ENCODE measurements at places on chromosomes 11 and 22.

- no peak for DNase-seq
Observed at GRCh38 chr11:7657306-7658025, 15.8 kb downstream of the CYB5R2 start.

- no peak for DNase-seq
Observed at GRCh38 chr11:107263844-107264563, 193.6 kb downstream of the CWF19L2 start.

GRCh38 chr22:46970411-46971098, 208.1 kb downstream of the TBC1D22A start:
- no peak for DNase-seq

DNA sequence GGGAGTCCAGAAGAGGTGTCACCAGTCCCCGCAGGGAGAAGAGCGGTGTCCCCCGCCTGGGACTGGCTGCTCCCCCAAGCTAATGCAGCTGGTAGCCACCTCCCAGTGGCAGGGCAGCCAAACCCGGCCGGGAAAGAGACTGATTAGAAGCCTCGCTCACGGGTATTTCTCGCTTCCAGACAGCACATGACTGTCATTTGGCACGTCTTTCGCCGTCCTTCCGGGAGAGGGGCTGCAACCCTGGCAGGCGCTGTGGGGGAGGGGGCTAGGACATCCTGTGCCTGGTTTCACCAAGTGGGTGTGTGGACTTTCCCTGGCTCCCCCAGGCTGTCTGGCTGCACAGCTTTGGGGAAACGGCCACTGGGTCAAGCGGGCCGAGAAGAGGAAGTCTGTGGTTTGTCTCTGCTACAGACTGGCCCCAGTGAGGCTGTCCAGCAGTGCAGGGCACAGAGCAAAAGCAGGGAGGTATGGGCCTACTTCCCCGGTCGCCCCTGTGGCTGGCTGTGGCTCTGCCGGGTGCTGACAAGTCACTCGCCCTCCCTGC, 3.8 kb downstream of the CD81 start:
- DNase-seq = no peak

GRCh38 chr11:66479394-66480116, 679 bp upstream of the DPP3 start:
- no peak for DNase-seq

DNA sequence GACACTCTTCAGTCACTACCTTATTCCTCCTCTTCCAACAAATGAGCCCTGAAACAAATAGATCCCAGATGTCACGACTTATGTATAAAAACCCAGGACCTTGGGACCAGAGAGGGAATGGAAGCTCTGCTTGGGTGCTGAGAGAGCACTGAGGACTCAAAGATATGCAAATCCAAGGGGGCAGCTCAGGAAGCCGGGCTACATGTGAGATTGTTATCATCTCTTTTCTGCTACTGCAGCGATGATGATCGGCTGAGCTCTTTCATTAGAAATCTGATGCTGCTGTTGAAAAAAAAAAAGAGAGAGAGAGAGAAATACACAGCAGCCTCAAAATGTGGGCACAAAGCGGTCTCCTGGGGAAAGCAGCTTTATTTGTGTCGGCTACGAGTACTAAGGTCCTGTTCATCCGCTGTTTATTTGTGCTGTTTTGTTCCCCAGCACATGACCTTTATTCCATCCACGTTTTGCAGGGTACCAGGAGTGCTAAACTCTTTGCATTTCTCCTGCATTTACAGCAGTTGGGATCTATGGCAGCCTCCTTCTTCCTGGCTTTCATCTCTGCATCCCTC, 120.2 kb downstream of the TRIM29 start:
- DNase-seq = no peak

- no peak for DNase-seq
Observed at GRCh38 chr11:66768818-66769217, 39.8 kb upstream of the SPTBN2 start.

- peak; percentile 60 for DNase-seq
Observed at GRCh38 chr11:76209973-76210930, 4.0 kb upstream of the WNT11 start.

- DNase-seq = no peak
Observed at GRCh38 chr11:4884361-4884760, 2.7 kb downstream of the OR51T1 start.

GRCh38 chr11:47378010-47378835, at the start of gene SPI1:
SPI1 (minus strand) TSS chr11:47378547; CDS start chr11:47378353, 194 bp downstream.
- DNase-seq = no peak

DNA sequence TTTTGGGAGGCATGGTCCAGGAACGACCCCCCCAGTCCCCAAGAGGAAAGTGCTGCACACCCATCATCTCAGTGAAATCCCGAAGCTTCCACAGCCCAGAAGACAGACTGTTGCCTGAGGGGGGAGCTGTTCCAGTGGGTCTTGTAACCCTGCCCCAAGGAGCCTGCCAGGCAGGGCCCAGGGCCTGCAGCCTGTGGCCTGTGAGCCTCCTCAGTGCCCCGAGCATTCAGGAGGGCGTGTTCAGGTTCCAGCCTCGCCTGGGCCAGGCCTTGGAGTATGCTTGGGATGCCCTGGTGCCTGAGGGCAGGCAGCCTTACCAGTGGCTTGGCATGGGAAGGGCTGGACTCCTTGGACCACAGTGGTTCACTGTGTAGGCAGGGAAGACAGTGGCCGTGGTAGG, 18.0 kb upstream of the CABP2 start:
- no peak for DNase-seq

GRCh38 chr11:47413908-47414684, 5.7 kb downstream of the SLC39A13 start:
- DNase-seq = no peak

DNA sequence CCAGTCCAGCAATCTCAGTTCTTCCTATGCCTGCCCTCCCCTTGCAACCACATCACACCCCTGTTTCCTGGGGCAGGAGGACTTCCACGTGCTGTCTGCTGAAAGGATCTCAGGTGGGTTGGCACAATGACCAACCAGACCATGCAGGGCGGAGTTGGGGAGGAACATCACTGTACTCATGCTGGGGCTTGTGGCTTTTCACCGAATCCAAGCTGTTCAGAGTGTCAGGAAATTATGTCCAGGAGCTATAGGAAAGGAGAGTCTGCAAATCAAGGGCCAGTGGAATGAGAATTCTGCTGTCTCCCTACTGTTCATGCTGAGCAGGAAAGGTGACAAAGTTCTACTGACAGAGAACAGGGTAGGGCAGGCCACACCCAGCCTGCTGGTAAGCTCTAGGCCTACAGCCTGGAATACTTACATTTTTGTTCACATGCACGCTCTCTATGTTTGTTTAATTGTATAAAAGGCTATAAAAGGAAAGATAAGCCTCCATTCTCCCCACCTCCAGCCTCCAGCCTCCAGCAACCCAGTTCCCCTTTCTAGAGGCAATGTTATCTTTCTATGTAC, 1.7 kb upstream of the PLAAT2 start:
- no peak for DNase-seq

DNA sequence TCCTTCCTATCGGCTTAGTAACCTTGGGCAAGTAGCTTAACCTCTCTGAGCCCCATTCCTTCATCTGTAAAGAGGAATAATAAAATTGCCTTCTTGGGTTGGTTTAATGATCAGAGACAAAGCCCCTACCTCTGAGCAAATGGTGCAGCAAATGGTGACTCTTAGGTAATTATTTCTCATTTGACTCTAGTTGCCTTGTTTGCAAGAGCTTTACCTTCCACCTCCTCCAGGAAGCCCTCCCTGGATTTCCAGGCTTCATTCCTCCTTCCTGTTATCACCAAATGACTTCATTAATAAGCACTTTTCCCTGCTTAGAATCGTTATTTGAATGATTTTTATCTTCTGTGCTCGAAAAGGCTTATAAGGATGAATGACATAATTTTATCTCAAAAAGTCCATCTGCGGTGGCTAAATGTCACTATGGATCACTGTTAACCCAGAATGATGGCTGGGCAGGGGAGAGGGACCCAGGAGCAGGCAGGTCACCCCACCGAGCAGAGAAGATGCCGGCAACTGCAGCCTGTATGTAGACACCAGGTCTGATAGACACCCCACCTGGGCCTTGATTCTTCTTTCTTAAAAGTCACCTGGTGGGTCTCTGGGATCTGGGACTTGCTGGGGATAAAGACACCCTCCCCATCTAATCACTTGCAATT, 106.6 kb downstream of the TSPAN18 start:
- no peak for DNase-seq

- DNase-seq = no peak
Observed at GRCh38 chr22:45212992-45213751, 27.5 kb downstream of the KIAA0930 start.

DNA sequence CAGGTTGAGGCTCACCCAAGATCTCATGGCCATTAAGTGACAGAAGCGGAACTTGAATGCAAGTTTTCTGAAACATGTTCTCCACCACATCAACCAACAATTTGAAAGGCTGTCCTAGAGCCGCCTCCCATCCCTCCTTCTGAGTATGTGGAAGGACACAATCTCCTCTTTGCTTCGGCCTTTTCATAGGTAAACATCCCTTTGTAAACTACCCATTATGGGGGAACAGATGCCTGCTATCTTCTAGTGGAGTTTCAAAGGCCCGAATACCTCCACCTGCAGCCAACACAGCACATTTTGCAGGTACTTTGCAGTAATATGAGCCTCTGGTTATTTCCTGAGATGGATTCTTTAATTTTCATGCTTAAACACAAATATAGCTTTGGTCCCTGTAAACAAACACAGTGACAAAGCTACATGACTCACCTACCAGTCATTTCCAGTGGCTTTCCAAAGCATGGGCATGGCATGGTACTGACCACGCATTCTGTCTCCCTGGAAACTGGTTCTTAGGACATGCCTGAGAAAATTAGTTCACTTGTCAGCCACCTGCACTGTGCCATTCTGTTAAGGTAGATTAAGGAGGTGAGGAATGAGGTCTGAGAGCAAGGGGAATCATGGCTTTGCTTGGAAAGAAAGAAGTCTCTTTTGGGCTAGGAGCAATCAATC, 60.2 kb downstream of the EHF start:
- DNase-seq = no peak

DNA sequence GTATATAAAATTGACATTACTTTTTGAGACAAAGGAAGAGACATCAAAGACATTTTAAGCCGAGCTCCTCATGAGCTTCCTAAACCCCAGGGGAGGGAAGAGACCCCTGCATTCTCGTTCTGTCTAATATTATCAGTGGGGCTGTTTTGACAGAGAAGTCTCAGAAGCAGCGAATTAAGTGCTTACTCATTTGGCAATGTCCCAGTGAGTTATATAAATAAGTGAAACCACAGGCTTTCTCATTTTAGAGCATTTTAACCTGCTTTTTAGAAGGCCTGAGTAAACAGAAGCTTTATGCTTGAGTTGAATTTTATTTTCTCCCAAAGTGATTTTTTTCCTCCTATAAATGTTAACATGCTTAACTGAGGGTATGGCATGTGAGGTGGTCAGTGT, 23.2 kb upstream of the C1QTNF4 start:
- no peak for DNase-seq

Measured in activated T-cell treated with anti-CD3 and anti-CD28 coated beads, Interleukin-2, amount 50 U/mL, for 1 hour (primary cell).